ENCODE measurements at places on chromosomes 13 and 19. TPM values are rescaled to one million over a fixed set of nuclear protein-coding genes. Genes with fewer than 3 reads are reported as not detected.

ELAVL3 gene
- total RNA-seq: not detected

TLE6 gene
- total RNA-seq: 1.4 TPM

PTH2 gene
- not detected for total RNA-seq

ZNF878 gene
- 0.34 TPM for total RNA-seq
